ENCODE measurements at places on chromosomes 7 and 10.

- no peak for DNase-seq
Measured at GRCh38 chr7:100044718-100045117, 4.9 kb upstream of the ZSCAN21 start.

- DNase-seq = no peak
Measured at GRCh38 chr7:123849855-123850254, 4.9 kb downstream of the HYAL4 start.

- DNase-seq = no peak
Measured at GRCh38 chr10:59435707-59436106, 73.4 kb upstream of the FAM13C start.

GRCh38 chr10:69051303-69051702, 36.6 kb upstream of the SRGN start:
- DNase-seq = no peak

DNA sequence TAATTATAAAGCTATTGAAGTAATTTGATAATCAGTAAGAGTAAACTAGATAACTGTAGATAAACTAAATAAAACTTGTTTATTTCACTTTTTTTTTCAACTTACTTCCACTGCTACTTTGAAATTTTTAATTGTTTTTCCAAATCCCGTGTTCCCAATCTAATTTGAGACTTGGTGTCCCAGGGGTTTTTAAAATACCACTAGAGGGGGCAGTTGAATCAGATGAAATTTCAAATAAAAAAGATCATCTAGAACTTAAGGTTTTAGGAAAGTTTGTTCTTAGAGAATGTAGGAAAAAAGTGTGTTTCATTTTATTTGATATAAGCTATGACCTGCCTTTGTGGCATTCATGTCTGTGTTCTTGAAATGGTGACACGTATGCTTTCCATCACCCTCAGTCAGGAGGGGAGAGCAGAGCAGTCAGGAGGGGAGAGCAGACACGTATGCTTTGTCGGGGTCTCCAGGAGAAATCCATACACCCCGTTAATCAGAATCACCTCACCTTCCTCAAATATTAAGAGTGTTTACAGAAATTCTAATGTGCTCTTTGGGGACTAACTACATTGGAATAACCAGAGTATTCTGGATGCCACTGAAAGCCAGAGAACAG, 49.9 kb downstream of the C10orf67 start:
- no peak for DNase-seq

GRCh38 chr7:9091282-9091681, 657.9 kb downstream of the NXPH1 start:
- DNase-seq = no peak

- no peak for DNase-seq
Measured at GRCh38 chr7:123888192-123888591, 36.8 kb upstream of the SPAM1 start.

GRCh38 chr10:112525200-112525599, 78.2 kb downstream of the VTI1A start:
- DNase-seq = no peak

DNA sequence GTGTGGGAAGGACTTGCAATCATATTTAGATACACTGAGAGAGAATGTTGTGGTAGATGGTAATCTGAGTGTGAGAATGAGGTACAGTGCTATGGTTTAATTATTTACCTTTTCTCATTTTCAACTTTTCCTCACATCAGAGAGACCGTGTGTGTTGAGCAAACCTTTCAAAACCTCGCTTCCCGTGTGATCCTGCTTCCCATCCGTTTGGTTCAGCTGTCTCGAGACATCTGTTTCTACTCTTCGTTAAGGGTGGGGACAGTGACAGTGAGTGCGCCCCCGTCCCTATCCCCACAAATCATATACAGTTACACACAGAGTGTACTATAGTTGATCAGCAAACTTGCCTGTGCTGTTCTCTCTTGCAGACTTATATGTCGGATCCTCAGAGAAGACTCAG, 33.0 kb upstream of the NOBOX start:
- no peak for DNase-seq

DNA sequence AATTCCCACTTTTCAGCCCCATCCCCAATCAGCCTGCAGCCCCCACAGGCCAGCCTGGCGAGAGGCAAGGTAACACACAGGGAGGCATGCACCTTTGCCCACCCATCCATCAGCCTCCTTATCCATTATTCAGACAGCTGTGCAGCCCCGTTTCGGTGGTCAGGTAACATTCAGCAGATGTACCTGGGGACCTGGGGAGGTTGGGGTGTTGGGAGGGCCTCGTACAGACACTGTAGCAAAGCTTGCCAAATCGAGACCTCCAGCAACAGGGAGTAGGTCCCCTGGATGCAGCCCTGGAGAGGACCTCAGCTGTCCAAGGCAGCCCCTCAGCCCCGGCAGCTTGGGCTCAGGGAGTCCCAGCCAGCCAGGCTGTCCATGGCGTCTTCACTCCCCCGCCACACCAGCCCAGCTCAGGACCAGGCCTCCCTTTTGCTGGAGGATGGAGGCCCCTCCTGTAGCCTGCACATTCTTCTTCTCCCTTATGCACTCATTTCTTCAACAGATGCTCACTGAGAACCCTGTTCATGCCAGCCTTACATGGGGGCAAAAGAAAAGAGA, 8.5 kb upstream of the DRGX start:
- DNase-seq = no peak

GRCh38 chr7:150420987-150421674, 29.3 kb upstream of the GIMAP8 start:
- peak; percentile 33 for DNase-seq

GRCh38 chr7:69318794-69319193, 279.5 kb upstream of the AUTS2 start:
- no peak for DNase-seq

GRCh38 chr7:11505471-11505985, 326.5 kb downstream of the THSD7A start:
- no peak for DNase-seq

- DNase-seq = no peak
Measured at GRCh38 chr7:158094046-158094445, 493.6 kb downstream of the PTPRN2 start.

DNA sequence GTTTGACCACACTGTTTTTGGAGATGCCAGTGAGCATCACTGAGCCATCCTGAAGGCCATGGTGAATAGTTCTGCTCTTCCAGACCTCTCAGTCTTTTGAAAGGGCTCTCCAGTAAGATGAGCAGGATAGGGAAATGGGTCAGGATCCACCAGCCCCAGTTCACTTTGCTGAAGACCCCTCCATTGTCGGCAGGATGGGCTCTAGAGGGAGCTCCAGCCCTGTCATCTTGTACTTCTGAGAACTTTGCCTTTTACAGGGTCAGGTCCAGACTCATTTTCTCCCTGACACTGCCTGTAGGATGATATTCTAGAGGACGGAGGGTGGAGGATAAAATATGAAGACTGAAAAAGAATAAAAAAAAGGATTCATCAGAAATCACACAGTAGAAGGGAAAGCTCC, 13.1 kb downstream of the LHFPL3 start:
- DNase-seq = no peak

DNA sequence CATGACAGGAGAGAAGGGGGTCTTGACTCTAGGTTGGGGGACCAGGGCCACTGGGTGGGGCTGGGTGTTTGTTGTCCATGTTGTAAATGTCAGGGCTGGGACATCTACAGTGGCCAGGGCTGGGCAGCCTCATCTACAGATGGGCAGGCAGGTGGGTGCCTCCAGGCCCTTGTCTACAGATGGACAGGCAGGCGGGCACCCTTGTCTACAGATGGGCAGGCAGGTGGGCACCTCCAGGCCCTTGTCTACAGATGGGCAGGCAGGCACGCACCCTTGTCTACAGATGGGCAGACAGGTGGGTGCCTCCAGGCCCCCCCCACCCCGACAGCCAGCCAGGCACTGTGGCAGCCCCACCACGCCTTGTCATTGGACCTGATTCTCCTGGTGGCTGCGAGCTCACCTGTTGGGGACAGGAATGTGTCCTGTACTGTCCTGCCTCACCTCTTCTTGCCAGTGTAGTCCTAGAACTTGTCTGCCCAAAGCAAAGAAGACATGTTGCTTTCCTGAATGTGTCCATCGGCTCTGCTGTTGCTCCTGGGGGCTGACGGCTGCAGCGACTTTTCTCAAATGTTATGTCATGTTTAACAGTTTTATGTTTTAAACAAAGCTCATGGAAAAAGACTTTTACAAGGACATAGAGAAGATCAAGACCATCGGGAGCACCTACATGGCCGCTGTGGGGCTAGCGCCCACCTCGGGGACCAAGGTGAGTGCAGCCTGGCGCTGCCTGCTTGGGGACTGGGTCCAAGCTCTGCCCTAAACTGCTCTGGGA, 129.9 kb downstream of the ADCY1 start:
- DNase-seq = no peak

GRCh38 chr10:113108194-113108835, 158.3 kb downstream of the TCF7L2 start:
- DNase-seq = no peak

- DNase-seq = no peak
Measured at GRCh38 chr10:49243139-49243538, 54.9 kb upstream of the TMEM273 start.

- DNase-seq = no peak
Measured at GRCh38 chr7:45588466-45588865, 14.3 kb downstream of the ADCY1 start.

- no peak for DNase-seq
Measured at GRCh38 chr7:42208572-42208971, 28.4 kb downstream of the GLI3 start.

DNA sequence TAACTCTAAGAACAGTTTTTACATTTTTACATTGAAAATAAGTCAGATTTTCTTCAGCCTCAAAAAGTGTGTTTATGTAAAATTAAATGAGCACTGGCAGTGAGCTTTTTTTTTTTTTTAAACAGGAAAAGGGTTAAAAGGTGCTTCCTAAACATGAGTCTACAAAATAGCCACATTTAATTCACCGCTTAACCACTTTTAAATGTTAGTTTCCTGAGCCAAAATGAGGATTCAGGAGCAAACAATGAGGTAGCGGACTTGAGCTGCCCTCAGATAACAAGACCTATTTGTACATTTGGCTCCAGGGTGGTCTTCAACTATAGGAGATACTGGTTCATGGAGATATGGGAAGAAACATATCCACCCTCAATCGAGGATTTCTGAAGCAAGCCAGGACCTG, 22.8 kb downstream of the AKR1C3 start:
- DNase-seq = no peak

GRCh38 chr10:10514797-10515196, 502.9 kb upstream of the CELF2 start:
- DNase-seq = no peak

- DNase-seq = no peak
Measured at GRCh38 chr7:129769400-129769774, 157.9 kb downstream of the NRF1 start.

DNA sequence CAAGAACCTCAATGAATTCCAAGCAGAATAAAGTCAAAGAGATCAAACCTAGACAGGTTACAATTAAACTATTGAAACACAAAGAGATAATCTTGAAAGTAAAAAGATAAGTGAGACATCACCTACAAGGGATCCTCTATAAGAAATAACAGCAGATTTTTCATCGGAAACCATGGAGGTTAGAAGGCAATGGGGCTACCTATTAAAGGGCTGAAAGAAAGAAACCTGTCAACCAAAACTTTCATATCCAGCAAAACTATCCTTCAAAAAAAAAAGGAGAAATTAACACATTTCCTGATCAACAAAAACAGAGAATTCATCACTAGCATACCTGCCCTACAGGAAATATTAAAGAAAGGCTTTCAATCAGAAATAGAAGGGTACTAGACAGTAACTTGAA, 244.9 kb downstream of the ARHGAP12 start:
- no peak for DNase-seq

GRCh38 chr7:155799514-155799913, 12.7 kb downstream of the SHH start:
- DNase-seq = no peak

- no peak for DNase-seq
Measured at GRCh38 chr10:100372415-100373297, 25.6 kb downstream of the SCD start.

- DNase-seq = no peak
Measured at GRCh38 chr10:91557651-91558111, 75.2 kb downstream of the PPP1R3C start.

DNA sequence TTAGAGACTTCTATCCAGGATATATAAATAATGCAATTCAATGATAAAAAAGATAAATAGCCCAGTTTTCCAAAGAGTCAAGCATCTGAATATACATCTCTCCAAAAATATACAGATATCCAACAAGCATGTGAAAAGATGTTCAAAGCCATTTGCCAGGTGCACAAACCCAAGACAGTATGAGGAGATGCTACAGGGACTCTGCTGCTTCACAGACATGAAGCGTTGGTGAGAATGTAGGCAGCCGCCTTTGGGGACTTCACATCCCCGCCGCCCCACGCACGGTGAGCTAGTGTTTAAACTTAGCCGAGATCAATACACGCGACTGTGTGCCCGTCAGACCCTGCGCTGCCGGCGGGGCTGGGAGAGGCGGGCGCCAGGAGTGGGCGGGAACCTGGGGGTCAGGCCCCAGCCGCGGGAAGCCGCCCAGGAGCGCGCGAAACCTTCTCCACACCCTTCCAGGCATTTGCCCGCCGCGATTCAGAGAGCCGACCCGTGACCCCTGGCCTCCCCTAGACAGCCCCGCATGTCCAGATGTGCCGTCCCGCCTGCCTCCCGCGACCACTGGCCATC, 927 bp upstream of the ALOX5 start:
- DNase-seq = no peak

DNA sequence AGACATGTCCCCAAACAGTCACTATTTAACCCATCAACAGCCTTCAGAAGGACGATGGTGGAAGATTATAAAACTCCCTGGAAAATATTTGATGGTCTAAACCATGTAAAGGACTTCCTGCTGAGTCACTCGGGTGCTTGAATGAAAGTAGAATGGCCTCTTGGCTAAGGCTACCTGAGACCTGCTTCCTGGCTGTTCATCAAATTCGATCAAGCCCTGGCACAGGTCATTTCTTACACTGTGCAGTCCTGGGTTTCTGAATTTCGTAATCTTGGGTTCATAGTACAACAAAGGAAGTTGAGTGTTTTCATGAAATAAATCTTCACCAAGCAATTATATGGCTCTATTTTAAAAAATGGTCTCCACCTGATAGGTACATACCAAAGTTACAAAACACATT, 260.3 kb upstream of the RNF32 start:
- no peak for DNase-seq

DNA sequence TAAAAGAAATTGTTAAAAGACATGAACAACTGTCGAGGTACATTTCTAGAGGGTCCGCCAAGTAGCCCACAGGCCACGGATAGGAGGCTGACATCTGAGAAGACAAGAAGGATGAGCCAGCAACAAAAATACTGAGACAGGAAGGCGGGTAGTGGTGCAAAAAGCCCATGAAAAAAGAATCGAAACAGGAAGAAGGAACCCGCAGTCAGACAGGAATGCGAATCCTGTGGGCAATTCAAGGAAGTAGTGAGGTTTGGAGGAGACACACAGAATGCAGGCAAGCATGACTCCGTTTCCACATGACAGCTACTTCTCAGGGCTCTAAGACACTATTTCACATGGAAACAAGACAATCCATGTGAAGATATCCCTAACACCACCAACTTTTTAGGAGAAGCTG, 125.2 kb downstream of the DOCK4 start:
- peak; percentile 50 for DNase-seq

GRCh38 chr10:70403483-70404035, 386 bp upstream of the EIF4EBP2 start:
- no peak for DNase-seq
